Amniotic epithelial cell (primary cell): ENCODE measurements at places on chromosomes 2 and 18.

DNA sequence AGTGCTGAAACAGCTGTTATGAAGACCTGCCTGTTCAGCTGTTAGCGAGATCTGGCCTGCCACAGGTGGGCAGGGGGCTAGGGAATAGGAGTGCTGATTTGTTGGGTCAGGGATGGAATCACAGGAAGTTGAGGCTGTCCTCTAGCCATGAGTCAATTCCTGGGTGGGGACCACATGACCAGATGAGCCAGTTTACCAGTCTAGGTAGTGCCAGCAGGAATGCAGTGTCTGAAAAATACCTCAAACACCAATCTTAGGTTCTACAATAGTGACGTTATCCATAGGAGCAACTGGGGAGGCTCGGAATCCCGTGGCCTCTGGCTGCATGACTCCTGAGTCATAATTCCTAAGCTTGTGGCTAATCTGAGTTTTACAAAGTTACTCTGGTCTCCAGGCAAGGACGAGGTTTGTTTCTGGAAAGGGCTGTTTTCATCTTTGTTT lies 44.9 kb downstream of the DYSF start:
- DNase-seq = peak; percentile 92

DNA sequence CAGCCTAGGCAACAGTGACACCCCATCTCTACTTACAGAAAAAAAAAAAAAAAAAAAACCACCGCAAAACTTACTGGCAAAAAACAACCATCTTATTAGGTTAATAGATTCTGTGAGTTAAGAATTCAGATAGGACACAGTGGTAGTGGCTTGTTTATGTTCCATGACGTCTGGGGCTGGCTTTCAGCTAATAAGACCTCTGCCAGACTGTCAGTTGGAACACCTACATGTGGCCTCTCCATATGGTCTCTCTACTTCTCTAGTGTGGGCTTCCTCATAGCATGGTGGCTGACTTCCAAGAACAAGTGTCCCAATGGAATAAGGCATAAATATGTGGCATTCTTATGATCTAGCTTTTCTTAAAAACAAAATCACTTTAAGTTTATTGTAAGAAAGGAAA lies 94.0 kb upstream of the OTX1 start:
- DNase-seq = no peak

DNA sequence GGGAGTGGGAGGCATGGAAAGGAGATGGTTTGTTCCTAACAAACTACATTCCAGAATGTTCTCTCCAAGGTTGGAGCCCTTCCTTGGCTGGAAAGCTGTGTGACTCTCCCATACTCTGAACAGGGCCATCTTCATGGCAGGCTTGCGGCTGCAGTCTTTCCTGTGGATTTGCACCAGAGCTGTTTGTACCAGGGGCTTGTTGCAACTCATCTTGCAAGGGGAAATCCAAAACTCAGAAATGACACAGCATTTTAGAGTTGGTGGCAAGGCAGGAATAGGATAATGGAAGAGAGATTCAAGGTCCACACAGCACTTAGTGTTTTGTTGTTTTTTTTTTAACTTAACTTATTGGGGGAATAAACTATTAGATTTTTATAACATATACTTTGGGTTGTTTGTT lies 73.7 kb upstream of the ZNF516 start:
- no peak for DNase-seq

- no peak for DNase-seq
Measured at GRCh38 chr2:220166616-220167015, 539.2 kb downstream of the SLC4A3 start.

DNA sequence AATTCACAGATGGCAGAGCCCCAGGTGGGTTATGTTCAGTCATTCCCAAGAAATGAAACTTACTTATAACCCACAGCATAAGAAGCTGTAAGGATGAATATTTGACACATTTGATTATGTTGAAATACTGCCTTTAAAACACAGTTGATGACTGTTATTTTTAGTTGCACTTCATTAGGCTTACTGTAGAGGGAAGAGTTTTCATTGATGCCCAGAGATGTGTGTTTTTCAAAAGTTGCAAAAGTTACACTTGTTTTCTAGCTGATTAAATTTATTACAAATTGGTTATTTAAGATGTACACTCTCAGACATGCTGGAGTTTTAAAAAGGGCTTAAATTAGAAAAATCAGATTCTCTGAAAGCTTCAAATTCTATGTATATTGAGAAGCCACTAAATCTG lies 506.1 kb downstream of the PARD3B start:
- DNase-seq = peak; percentile 7

DNA sequence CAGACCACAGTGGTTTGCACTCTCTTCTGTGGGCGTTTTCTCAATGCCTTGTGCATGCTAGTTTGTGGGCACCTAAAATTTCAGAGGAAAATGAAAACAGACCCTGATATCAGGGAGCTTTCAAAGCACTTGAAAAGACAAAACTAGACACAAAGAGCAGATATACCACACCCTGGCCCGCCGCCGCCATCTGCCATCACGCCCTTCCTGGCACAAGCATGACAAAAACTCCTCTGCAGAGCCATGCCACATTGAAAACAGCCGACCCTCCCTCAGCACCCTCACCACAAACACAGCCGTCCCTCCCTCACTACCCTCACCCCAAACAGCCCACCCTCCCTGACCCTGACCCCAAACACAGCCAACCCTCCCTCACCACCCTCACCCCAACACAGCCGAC lies 84.8 kb upstream of the RAB6C start:
- no peak for DNase-seq

GRCh38 chr2:47558768-47559684 lies 156.1 kb downstream of the MSH2 start:
- DNase-seq = peak; percentile 12

- DNase-seq = no peak
Measured at GRCh38 chr2:63034526-63034925, 16.1 kb upstream of the OTX1 start.

DNA sequence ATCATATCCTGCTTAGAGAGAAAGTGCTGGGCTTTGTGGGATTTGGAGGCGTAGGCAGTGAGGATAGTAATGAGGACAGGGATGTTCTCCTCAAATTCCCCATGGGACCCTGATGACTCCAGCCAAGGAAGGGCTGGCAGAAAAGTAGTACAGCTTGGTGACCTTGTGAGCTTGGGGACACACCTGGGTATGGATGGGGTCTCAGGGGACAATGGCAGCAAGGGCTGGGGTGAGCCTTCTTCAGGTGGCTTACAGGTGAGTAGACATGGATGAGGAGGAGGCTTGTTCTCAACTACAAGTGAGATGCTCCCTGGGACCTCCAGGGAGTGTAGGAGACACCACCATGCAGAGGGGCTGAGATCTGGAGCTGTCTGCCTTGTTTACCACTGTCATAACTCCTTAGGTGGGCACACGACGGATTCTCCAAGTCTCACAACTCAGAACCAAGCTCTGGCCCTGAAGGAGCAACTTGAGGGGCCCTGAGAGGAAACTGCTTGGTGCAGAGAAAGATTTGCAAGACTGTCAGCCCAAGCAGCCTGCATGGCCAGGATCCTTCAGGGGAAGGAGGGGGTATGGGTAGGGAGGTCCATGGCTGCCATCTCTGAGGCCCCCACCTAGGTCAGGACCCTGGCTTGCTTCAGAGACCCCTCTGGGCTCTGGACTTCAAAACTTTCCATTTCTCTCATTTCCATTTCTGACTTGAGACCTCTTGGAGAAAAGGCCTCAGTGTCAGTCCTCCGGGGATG lies 262.8 kb downstream of the DYSF start:
- DNase-seq = no peak

- peak; percentile 42 for DNase-seq
Measured at GRCh38 chr2:60385648-60386047, 167.8 kb downstream of the BCL11A start.

- peak; percentile 76 for DNase-seq
Measured at GRCh38 chr18:59481436-59481835, 122.4 kb upstream of the LMAN1 start.

DNA sequence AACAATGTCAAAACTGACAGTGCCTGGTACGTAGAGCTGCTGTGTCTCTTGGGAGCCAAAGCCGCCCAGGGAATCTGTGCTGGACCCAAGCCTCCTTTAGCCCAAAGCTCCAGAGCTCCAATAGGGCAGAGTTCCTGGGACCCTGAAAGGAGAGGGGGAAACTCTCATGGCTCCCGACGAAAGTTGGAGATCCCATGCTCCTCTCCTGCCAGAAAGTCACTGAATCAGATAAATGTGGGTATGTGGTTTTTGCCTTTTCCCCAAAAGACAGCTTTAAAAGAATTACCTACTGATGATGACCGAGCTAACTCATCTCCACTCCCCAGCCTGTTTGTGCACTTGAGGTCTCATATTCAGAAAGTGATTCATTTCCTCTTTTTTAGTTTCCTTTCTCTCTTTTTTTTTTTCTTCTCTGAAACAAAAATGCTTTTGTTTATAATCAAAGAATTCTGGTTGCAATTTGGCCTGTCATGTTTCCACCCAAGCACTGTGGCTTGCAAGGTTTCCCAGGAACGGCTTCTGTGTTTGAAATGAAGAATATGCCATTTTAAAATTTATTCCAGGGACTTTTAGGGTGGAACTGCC lies 14.1 kb upstream of the PMAIP1 start:
- peak; percentile 83 for DNase-seq

- peak; percentile 51 for DNase-seq
Measured at GRCh38 chr18:13382366-13382953, 163.9 kb downstream of the LDLRAD4 start.

DNA sequence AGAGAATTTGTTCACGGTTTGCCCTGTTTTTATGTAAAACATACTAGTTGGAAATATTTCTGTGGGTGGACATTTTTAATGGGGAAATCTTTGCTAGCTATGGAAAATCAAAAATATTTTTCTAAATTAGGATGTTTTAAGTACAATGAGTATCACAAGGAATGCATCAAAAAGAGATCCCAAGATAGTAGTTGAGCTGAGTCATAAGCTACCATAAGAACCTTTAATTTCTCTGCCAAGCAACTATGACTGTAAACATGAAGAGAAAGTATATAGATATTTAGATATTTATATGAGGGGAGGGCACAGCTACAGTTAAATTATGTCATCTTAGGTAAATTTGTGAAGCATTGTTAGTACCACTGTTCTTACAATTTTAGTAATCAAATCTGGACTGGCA lies 646.2 kb downstream of the XIRP2 start:
- no peak for DNase-seq

DNA sequence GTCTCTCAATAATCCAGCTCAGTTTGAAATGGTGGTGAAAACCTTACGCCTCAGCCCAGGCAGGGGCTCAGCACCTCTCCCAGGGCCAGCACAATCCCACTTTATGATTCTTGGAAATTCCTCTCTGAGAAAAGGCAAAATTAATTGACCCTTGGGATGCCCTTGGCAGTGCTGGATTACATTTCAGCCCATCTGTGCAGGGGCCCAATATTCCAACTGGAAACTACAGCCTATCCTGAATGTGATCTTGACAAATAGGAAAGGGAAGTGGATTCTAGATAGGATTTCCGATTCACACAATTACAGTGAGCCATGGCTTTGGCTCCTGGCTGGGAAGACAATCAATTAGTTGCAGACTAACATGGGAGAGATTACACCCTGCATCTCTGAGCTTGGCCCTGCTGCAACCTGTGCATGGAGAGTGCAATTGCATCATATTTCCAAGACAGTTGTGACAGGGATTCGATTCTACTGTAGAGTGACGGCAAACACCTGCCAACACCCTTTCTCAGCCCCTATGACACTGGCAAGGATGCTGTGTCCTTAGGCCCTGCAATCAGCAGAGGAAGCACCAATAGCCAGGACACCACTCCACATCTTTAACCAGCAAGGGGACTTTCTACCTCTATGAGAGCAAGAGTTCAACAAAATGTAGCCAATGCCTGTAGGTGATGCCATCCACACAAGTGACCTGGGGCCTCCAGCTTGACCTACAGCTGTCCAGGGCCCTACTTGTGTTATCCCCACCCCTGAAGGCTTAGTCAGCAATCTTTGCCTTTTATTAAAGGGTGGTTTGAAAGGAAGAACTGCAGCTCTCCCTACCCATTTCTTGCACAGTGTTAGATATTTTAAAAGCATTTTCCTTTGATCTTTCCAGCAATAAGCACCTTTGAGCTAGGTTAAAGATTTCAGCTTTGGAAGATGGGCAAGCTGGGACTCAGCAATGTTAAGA lies 187.2 kb upstream of the HS6ST1 start:
- no peak for DNase-seq

- peak; percentile 4 for DNase-seq
Measured at GRCh38 chr2:205570648-205571047, 111.7 kb upstream of the NRP2 start.

DNA sequence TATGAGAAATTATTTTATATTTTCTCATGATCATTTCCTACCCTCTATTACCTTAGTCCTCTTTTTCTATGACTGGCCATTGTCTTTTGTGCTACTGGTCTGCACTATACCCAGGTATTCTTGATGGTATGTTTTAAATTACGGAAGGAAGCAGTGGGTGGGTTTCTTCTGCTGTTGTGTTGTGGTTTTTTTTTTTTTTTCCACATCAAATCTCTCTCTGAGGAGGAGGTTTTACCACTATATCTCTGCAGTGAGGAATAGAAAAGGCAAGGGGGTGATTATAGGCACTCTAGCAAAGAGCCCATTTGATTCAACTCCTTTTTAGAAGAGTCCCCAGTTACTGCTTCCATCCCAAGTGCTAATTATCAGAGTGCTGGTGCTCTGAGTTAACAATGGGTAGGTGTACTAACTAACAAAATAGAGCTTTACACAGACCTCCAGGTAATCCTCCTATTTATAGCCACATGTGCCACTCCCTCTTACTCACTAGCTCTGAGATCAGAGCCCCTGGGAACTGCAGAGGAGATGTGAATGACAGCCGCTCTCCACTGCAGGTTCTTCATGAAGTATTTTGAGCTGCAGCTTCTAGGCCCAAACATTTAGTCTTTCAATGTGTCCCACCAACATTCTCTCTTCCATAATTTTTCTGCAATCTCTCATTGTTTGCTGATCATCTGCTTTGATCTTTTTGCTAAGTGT lies 301.6 kb upstream of the GULP1 start:
- no peak for DNase-seq

DNA sequence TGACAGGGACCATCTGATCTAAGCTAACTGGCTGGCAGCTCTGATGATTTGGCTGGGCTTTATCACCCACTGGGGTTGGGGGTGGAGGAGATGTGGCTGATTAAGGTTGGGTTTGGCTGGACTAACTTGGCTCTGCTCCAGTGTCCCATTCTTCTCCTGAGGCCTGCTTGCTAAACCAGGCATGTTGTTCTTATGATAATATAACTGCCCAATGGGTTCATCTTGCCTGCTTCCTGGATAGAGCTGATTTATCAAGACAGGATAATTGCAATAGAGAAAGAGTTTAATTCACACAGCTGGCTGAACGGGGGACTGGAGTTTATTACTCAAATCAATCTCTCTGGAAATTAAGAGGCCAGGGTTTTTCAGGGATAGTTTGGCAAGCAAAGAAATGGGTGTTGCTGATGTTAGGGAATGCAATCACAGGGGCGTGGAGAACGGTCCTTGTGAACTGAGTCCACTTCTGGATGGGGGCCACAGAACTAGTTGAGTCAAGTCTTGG lies 150.4 kb downstream of the PTH2R start:
- DNase-seq = no peak
